COLO829 (cell line): ENCODE measurements at places on chromosomes 1 and 21.

- DNase-seq, result no peak
Observed at GRCh38 chr1:99621340-99621901, 24.5 kb upstream of the PALMD start.

GRCh38 chr21:17821121-17821520 is 2.0 kb upstream of the C21orf91 start:
- no peak for DNase-seq

DNA sequence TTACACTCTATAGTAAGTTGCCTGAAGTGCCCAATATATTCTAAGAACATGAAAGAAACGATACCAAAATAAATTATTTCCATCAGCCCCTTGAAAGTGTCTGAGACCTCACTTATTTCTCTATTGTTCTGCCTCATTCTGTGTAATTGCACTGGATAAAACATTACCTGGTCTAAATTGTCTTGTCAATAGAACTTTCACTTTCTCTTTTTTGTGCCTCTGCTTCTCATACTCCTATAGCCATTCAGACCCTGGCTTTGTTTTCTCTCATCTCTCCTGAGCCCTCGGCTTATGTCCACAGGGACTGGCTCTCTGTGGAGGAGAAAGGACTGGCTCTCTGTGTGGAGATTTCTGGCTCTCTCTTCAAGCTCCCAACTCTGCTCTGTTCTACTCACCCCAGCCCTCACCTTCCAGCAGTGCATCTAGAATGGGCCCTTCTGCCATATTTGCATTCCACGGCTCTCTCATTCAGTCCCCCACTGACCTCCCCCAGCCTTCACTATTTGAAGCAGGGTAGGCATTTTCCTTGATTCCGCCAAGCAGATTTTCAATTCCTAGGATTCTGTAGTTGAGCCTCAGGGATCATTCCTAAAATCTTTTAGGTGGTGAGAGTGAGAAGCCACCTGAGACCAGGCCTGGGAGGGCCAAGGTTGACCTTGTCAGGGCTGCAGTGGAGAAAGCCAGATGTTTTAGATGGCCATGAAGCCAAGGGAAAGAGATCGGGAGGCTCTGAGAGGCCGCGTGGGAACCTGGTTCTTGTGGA is 15.9 kb upstream of the GALNT2 start:
- DNase-seq, result no peak

DNA sequence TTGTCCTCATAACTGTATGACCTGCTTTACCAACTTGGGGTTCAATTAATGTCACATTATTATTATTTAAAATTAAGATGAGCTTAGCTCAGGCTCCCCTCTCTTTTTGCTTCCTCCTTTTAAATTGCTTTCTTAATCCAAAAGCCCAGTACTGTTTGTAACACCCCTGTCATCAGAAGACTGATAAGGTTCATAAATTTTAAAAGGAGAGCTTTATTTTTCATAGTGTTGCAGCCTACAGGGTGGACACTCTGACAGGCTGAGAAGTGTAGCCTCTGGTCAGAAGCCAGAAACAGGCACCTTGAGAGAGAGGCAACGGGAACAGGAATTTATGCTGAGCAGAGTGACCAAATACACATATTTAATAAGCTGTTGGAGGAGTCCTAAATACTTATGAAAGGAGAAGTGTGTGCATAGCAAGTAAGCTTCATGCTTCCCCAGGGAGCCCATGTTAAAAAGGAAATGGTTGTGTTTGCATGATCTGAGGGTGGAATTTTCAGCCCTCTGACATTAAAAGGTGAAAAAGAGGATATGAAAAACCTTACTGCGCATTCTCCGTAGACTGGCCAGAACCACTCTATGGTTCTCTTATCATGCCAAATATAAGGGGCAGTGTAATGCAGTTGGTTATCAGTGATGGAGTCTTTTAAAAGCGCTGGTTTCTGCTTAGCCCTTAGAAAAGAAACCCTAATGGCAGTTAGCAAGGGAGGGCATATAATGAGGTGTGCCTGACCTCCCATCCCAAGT is 30.5 kb upstream of the FGGY start:
- DNase-seq, result no peak

- DNase-seq, result no peak
Observed at GRCh38 chr1:107894605-107895004, 70.4 kb downstream of the VAV3 start.
